ENCODE measurements at places on chromosomes 1 and 21. TPM values are rescaled to one million over a fixed set of nuclear protein-coding genes. Genes with fewer than 3 reads are reported as not detected.

Gene TFF2
- not detected for total RNA-seq

- peak; percentile 77 for DNase-seq
Observed at GRCh38 chr1:12433323-12434053, 184.5 kb downstream of the DHRS3 start.

- no peak for DNase-seq
Observed at GRCh38 chr1:53467391-53467790, 8.2 kb downstream of the DMRTB1 start.

DNA sequence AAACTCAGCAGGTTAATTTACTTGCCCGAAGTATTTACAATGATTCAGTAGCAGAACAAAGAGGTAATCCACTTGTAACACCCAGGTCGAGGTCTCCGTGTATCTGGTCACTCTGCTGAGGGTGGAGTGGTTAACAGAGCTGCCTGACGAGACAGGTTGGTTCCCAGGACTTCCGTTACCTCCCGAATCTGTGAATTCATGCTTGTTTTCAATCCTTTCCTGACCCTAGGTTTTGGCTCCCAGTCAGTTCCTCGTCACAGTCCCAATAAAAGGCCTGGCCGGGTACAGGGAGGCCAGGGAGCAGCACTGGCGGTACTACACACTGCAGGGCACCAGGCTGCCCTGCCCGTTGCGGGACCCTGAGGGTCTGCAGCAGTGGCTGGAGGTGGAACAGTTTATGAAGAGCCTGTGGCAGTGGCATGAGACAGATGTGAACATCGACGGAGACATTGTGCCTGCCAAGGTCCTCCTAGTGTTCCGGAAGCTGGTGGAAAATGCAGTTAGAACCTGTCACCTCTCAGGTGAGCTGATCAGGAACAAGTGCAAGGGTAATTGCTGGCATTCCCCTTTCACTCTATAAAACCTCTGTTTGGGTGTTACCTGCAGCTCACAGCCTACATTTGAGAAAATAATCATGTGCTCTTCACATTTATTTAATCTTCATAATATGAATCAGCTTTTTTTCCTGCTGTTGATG, 12.8 kb downstream of the MAB21L3 start:
- no peak for DNase-seq

DNA sequence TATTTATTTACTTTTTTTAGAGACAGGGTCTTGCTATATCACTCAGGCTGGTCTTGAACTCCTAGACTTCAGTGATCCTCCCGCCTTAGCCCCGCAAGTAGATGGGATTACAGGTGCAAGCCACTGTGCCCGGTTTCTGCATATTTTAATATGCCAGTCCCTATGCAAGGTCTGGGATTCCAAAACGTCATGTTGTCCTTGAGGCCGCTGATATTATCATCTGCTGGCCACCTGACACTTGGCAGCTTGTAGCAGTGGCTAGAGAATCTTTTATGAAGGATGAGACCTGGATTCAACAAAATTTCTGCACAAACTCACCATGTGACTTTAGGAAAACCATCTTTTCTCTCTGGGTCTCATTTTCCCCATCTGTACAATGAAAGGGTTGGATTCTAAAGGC, 32.9 kb upstream of the OSBPL9 start:
- DNase-seq: no peak

Gene C1orf105
- not detected for total RNA-seq

- DNase-seq: no peak
Observed at GRCh38 chr1:1150100-1150499, 23.6 kb upstream of the TTLL10 start.

- peak; percentile 60 for DNase-seq
Observed at GRCh38 chr1:218299416-218299815, 14.3 kb downstream of the RRP15 start.

- no peak for DNase-seq
Observed at GRCh38 chr21:45467221-45467779, 62.3 kb downstream of the COL18A1 start.

Gene OR2L13
- total RNA-seq: not detected

DNA sequence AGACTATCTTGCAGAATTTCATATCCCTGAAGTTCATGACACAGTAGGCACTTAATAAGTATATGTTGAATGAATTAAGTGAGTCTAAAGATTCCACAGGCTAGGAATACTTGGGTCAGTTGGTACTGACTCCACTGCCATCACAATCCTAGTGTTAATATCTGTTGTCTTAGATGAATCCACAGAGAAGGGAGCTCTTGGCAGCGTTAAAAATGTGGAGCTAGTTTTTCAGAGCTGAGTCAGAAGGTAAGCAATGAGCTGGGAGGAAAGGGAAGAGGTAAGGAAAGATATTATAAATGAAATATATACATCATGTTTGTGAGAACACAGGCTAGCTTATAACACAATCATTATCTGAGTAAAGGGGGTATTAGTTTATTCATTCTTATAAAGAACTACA, 21.8 kb upstream of the GORAB start:
- DNase-seq: no peak

- DNase-seq: no peak
Observed at GRCh38 chr1:112852276-112852675, 103.7 kb downstream of the SLC16A1 start.

DNA sequence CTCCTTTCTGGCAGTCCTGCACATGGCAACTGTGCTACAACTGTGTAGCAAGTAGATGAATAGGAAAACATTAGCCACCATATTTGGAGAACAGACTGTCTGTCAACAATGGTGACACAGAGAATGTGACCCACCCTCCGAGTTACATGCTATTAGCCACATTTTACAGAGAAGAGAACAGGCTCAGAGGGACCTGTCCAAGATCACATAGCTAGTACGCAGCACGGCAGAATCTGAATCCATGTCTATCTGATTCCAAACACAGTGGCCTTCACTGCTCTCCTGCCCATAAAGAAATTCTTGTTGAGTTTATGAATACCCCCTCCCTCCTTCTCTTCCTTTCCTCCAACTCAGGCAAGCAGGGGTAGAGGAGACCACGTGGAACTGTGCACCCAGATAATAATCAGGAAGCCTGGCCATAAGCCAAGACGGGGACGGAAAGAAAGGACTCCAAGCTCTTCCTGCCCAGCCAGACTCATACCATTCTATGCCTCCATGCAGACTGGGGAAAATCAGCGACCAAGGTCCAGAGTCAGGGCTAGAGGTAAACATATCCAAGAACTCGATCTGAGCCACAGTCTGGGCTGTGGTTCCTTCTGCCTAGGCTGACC, 78.8 kb downstream of the TRABD2B start:
- DNase-seq: no peak

Gene MSTO1
- 24.6 TPM for total RNA-seq
